ENCODE measurements at places on chromosomes 6 and 20.

- no peak for DNase-seq
These were observed 56.7 kb upstream of the SMIM29 start for GRCh38 chr6:34305497-34305896.

GRCh38 chr20:4603724-4604123 lies 118.0 kb upstream of the PRND start:
- no peak for DNase-seq

GRCh38 chr6:161418463-161418945 lies 144.6 kb upstream of the AGPAT4 start:
- DNase-seq = no peak

- DNase-seq = no peak
These were observed 1.6 kb upstream of the RPS12 start for GRCh38 chr6:132812756-132813172.

- DNase-seq = no peak
These were observed 28.8 kb downstream of the RWDD2A start for GRCh38 chr6:83221889-83222479.

DNA sequence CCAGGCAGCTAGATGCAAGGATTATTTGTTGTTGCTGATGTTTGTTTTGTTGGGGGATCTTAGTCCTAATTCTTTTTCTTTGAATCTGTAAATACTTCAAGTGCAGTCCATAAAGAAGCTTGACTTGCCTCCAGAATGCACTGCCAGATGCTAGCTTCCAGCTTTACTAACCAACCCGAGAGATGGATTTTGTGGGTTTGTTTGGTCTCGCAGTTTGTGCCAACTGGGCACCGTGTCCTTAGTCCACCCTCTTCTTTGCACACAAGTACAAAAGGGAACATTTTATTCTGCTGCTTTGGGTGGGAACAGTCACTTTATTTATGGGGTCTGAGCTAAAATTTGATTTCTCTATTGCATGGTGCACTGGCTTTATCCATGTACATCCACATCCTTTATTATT lies 212.0 kb downstream of the PLCB1 start:
- no peak for DNase-seq

DNA sequence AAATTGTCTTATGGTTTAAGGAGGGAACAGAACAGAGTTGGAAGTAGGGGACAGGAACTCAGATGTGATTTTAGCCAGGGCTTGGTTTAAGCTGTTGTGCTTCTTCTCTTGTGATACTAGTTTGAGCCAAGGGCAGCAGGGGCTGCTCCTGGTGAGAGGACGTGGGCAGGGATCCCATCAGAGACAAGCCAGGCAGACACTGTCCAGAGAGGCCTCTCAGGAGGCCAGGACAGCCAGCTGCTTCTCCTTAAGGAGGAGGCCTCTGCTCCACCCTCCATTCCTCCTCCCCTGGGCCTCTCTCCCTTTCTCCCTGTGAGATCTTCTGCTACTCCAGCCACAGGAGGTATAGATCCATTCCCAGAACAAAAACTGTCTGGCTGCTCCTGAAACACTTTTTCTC lies 108.4 kb upstream of the MLN start:
- no peak for DNase-seq

DNA sequence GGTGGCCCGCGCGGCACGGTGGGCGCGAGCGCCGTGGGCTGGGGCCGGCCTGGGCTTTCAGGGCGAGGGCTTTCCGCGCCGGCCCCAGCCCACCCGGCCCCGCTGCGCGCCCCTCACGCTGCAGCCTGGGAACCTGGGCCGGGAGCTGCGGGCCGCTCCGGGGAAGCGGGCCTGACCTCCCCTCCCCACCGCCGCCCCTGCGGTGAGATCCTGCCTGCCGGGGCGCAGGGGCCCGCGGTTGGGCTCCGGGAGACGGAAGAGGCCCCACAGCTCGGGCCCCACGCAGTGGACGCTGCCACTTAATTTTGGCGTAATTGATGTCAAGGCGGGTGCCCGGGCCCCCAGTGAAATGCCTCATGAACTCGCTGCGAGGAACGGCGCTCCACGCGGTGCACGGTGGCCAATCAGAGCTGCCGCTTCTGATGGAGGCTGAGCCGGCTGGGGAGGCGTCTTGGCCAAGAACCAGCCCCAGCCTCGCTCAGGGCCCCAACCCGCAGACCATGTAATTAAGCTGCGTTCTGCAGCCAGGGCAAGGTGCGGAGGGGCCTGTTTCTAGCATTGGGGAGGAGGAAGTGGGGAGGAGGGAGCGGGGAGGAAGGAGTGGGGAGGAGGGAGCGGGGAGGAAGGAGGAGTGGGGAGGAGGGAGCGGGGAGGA lies 96.1 kb upstream of the BHLHE23 start:
- peak; percentile 26 for DNase-seq

DNA sequence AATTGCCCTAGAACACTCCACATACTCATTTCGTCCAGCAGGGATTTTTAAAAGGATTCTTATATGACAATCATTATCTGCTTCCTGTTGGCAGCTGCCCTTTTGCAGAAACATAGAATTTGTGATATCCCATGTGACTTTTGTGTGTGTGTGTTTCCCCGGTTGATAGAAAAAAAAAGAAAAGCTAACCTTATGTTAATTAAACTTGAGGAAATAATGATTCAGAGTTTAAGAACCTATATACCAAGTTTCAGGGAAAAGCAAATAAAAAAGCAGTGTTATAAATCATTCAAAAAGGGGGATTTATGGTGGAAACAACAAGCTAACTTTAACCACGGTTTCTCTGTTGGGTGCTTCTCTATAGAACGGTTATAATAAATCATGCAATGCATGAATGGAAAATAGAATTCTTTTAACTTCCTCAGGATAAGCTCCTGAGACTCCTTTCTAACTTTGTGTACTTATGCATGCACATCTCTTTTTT lies 826.9 kb upstream of the EYS start:
- no peak for DNase-seq

DNA sequence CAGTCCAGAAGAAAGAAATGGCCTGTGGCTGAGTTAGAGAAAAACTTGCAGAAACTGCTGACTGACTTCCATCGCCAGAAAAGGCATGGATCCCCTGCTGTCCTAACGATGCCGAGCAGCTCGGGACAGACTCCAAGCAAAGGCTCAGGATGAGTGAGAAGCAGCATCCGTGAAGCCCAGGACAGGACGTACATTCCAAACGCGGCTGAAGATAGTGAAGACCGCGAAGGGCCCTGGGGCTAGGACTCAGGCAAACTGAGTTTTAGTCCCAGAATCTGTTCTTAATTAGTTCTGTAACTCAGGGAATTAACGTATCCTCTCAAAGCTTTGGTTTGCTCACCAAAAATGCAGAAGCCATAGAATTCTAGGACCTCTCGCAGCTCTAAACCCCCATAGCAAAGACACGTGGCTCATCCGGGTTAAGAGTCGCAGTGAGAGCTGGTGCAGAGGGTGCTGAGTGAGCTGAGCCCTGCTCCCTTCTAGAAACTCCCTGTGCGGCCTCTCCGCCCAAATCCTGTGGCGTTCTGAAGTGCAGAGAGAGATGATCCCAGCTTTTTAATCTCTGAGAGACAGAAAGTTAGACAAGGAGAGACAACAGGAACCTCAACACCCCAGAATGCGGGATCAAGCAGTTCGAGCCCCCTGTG lies 132.9 kb upstream of the THBS2 start:
- DNase-seq = no peak

DNA sequence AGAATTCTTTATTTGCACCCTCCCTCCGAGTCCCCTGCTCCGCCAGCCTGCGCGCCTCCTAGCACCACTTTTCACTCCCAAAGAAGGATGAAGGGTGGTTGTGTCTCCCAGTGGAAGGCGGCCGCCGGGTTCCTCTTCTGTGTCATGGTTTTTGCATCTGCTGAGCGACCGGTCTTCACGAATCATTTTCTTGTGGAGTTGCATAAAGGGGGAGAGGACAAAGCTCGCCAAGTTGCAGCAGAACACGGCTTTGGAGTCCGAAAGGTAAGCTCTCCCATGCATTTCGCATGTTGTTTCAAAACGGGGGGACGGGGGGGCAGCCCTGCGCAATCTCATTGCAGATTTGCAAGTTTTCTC lies 357 bp downstream of the PCSK2 start:
- DNase-seq = no peak

DNA sequence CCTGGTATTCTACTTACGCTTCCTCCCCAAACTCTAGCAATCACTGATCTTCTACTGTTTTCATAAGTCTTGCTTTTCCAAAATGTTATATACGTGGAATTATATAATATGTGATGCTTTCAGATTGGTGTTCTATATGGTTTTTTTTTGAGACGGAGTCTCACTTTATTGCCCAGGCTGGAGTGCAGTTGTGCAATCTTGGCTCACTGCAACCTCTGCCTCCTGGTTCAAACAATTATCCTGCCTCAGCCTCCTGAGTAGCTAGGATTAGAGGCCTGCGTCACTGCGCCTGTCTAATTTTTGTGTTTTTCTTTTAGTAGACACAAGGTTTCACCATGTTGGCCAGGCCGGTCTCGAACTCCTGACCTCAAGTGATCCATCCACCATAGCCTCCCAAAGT lies 10.9 kb upstream of the FAM83D start:
- no peak for DNase-seq

DNA sequence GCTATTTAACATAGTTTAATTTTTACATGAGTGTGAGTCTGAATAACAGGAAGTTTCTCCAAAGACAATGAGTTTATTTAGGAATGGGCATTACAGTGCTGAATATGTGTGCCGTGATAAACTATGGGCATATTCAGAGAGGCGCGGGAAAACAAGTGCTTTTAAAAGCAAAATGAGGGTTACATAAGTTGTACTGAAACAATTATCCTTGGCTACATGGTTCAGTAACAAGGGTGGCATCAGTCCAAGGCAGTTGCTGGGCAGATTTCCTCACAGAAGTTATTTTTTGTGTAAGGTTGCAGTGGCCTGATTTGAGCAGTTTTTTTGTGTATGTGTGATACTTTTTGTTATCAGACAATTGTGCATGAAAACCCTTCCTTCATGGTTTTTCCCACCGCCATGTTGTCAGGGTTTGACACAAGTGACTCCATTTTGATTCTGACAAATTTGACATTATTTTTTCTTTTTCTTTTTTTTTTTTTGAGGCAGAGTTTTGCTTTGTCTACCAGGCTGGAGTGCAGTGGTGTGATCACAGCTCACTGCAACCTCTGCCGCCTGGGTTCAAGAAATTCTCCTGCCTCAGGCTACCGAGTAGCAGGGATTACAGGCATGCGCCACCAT lies 22.3 kb upstream of the PXDC1 start:
- DNase-seq = no peak

DNA sequence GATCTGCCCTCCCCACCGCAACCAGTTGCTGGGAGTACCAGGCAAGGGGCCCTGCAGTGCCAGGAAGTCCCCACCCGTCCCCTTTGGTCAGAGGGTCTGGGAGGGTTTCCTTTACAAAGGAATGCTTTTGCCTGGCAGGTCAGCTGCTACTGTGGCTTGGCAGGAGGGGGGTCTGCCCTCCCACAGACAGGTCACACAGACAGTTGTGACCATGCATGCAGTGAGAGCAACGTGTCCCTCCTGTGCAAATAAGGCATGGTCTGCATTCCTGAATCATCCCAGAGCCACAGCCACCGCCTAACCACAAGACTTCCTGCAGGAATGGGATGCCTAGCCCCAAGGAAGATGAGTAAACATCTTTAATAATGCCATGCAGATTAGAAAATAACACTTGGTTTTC lies 439 bp upstream of the F13A1 start:
- peak; percentile 1 for DNase-seq

- no peak for DNase-seq
These were observed 1.9 kb downstream of the PHIP start for GRCh38 chr6:79076160-79076559.

GRCh38 chr6:130019326-130020072 lies 1.1 kb downstream of the L3MBTL3 start:
- DNase-seq = no peak

All from HS-5 (cell line).